ENCODE measurements at places on chromosomes 11 and 22. TPM values are rescaled to one million over a fixed set of nuclear protein-coding genes. Genes with fewer than 3 reads are reported as not detected.

DDX25 gene
- 0.24 TPM for total RNA-seq

CCDC73 gene
- total RNA-seq: not detected

TTC28 gene
- 6.2 TPM for total RNA-seq

LINC01488 gene
- total RNA-seq: not detected

OR10A2 gene
- total RNA-seq: not detected

TRIM22 gene
- total RNA-seq: 244 TPM

PDGFB gene
- total RNA-seq: not detected

CCDC157 gene
- total RNA-seq: 1.8 TPM

HBG2 gene
- total RNA-seq: not detected

RAPSN gene
- total RNA-seq: 3.5 TPM

RIBC2 gene
- total RNA-seq: 0.32 TPM

NRIP3 gene
- total RNA-seq: not detected

RAB3IL1 gene
- total RNA-seq: not detected

MGAT3 gene
- 41.5 TPM for total RNA-seq

MIAT gene
- total RNA-seq: 7.3 TPM

PHOX2A gene
- not detected for total RNA-seq

CAT gene
- total RNA-seq: 79.8 TPM

SAA2 gene
- 0.35 TPM for total RNA-seq

REXO2 gene
- total RNA-seq: 26.1 TPM

BIRC2 gene
- 34.9 TPM for total RNA-seq

TRIM49 gene
- not detected for total RNA-seq

OR5A1 gene
- not detected for total RNA-seq

SPI1 gene
- total RNA-seq: 68.8 TPM

IL17REL gene
- 0.31 TPM for total RNA-seq

CBL gene
- 26.2 TPM for total RNA-seq

SLC43A1 gene
- total RNA-seq: 12.8 TPM

MISFA gene
- 2.6 TPM for total RNA-seq

Data from activated B cell treated with CpG ODN at 0.5 μM for 24 hours (primary cell).